Natural killer cell treated with Interleukin-12 subunit alpha and Interleukin-12 subunit beta and Interleukin-15 and Interleukin-18, amount 100 ng/mL, for 72 hours (primary cell): ENCODE measurements at places on chromosomes 5 and 9. TPM values are rescaled to one million over a fixed set of nuclear protein-coding genes. Genes with fewer than 3 reads are reported as not detected.

- no peak overlapping the region for H3K4me3 ChIP-seq
- peak overlapping the region; percentile 94 for H3K27ac ChIP-seq
- H3K4me1 ChIP-seq: peaks cover 57% of the 10 kb centered on the region
- H3K27me3 ChIP-seq: no peaks in the 10 kb centered on the region
- H3K36me3 ChIP-seq: no peaks in the 10 kb centered on the region
- DNase-seq: no peak
Measured at GRCh38 chr5:68334553-68334886, 119.0 kb downstream of the PIK3R1 start.

DNA sequence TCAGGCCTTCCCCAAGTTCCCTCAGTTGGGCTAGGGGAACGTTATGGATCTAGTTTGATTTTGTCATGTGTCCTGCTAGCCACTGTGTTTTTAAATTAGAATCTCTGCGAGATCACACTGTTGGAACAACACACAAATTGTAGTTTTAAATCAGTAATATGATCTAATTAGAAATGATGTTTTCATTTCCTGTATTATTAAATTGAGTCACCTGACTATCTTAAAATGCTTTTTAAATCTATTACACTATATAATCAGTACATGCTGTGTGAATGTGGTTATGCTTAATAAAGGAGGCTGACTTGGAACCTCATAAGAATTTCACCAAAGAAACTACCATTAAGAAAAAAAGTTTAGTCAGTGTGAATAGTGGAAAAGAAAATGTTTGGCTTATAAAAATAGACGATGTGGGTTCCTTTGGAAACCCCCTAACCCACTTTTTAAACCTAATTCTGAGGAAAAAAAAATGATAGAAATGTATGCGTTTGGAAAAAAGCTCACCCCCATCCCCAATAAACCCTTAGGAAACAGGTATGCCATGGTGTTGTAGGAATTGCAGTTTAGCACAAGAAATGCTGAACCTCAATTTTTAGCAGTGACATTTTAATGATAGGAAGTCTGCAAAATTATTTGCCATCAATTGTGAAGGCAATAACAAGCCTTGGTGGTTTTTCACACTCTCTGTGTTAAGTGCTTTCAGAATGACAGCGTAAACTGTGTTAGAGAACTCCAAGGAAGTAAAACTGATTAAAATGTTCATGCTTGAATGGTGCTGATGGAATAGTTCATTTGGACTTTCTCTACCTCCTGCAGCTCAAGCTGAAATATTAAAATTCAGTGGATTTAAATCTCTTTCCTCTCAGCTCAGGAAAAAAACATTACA, 59.0 kb downstream of the TLE4 start:
- H3K27me3 ChIP-seq: no peaks in the 10 kb centered on the region
- peak overlapping the region; percentile 80 for H3K4me3 ChIP-seq
- peaks cover 81% of the 10 kb centered on the region for H3K4me1 ChIP-seq
- DNase-seq: peak; percentile 62

Gene FOXD4L4
- not detected for total RNA-seq

DNA sequence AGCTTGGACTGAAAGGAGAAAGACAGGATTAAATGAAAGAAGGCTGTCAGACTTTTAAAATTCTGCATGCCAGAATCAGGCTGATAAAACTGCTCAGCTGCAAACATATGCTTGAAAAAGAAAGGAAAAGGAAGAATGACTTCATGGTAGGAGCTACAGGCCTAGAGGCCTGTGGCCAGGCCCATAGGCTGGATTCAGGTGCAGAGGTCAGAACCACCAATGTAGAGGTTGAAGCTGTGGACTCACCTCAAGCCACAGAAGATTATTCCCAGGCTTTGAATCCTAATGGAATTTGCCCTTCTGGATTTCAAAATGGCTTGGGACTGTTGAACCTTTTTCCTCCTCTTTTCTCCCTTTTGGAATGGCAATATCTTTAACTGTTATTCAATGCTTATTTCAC, 47.7 kb downstream of the TMEM38B start:
- no peak for DNase-seq
- H3K4me3 ChIP-seq: no peak overlapping the region
- H3K36me3 ChIP-seq: no peaks in the 10 kb centered on the region
- H3K4me1 ChIP-seq: no peaks in the 10 kb centered on the region

DNA sequence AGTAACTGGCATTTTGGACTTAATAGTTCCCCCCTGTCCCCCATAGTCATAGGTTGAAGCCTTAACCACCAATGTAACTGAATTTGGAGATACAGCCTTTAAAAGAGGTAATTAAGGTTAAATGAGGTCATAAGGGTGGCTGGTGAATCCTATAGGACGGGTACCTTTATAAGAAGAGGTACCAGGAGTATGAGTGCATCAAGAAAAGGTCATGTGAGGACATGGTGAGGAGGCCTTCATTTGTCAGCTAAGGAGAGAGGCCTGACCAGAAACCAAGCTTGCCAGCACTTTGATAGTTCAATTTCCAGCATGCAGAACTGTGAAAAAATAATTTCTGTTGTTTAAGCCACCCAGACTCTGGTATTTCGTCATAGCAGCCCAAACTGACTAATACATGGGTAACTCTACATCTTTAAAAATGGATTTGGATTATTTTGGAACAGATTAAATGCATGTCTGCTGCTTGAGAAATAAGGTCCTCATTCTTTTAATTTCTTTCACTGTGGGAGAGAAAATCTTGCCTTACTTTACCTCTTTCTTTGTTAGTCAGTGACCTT, 9.7 kb downstream of the RASA1 start:
- H3K36me3 ChIP-seq: peaks cover 10% of the 10 kb centered on the region
- H3K4me3 ChIP-seq: no peak overlapping the region
- peak overlapping the region; percentile 44 for H3K27ac ChIP-seq
- no peak for DNase-seq
- no peaks in the 10 kb centered on the region for H3K27me3 ChIP-seq

Gene GCNT1
- 8.1 TPM for total RNA-seq

GRCh38 chr5:37810311-37810710, 29.5 kb downstream of the GDNF start:
- DNase-seq: no peak
- H3K4me1 ChIP-seq: no peaks in the 10 kb centered on the region
- no peak overlapping the region for H3K27ac ChIP-seq

Gene WDR31
- 0.83 TPM for total RNA-seq

DNA sequence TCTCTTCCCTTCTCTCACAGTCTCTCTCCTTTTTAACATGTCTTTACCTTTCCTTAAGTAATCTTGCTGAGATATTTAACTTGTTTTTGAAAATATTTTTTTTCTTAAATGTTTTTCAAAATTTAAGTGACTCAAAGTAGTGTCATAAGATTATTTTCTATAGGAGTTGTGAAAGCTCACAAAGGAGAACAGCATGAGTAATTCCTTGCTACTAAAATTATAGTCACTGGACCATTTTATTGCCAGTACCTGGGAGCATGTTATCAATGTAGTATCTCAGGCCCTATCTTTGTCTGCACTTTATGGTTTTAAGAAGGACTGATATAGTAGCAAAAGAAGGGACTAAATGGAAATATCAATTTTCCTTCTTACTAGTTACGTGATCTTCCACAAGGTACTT, 181.9 kb downstream of the TMEM232 start:
- no peak for DNase-seq
- no peak overlapping the region for H3K4me3 ChIP-seq
- H3K27me3 ChIP-seq: no peaks in the 10 kb centered on the region
- H3K36me3 ChIP-seq: no peaks in the 10 kb centered on the region

- H3K27ac ChIP-seq: no peak overlapping the region
- H3K36me3 ChIP-seq: no peaks in the 10 kb centered on the region
- H3K27me3 ChIP-seq: no peaks in the 10 kb centered on the region
- no peaks in the 10 kb centered on the region for H3K4me1 ChIP-seq
- no peak overlapping the region for H3K4me3 ChIP-seq
Measured at GRCh38 chr9:134597041-134597913, 44.3 kb upstream of the COL5A1 start.
